NCI-H187 treated with DMSO at 0.1 percent for 48 hours (cell line): ENCODE measurements at places on chromosomes 7 and 10.

DNA sequence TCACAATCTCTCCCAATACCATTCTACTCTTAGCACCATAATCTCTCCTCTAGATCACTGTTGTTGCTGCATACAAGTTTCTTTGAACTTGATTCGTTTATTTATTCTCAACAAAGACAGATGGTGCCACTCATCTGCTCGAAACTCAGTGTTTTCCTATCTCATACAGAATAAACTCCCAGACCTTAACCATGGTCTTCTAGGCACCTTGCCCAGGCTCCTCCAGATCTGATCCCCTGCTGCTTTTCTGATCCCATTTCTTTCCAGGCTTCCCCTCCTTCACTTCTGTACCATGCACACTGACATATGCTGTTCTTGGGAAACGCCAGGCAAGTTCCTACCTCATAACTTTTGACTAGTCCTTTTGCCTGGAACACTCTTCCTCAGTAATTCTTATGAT is 645.7 kb downstream of the DNAJB9 start:
- DNase-seq, result no peak

DNA sequence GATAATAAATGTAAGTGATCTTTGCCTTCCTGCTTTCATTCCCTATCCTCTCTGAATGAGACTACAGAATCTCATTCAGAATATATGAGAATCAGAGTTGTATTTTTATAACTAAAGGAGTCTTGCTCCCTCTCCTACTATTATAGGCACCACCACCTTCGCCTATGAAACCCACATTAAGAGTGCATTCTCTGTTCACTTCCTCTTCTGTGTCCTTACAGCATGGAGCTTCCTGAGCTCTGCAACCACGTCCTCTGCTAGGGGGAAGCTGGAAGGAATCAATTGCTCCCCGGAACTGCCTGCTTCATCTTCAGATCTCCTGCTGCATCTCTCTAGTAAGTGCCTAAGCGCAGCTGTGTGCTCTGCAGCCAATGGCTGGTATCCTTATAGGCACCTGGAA is 820.7 kb downstream of the GRID1 start:
- no peak for DNase-seq

- no peak for DNase-seq
These were observed 1.1 kb upstream of the EGR2 start for GRCh38 chr10:62817121-62817765.

DNA sequence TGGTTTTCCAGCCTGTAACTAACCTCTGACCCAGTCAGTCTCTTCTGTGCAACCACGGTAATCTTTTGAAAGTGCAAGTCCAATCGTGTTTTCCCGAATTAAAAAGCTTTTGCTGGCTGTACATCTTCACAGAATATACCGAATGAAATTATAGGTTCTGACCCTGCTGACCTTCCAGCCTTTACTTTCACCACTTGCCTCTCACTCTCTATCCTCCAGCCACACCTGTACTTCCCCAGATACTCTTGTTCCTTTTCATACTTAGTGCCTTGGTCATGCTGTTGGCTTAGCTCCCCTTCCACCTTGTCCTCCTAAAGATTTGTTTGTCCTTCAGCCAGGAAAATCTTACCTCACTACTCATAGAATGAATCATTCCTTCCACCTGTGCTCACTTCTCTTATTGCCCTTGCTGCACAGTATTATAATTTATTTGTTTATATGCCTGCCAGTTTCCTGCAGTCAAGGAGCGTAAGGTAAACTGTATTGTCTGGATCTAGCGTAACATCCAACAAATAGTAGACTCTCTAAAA is 2.3 kb upstream of the PNPLA8 start:
- no peak for DNase-seq

- DNase-seq, result no peak
These were observed 556.1 kb downstream of the ATRNL1 start for GRCh38 chr10:115649217-115649616.

DNA sequence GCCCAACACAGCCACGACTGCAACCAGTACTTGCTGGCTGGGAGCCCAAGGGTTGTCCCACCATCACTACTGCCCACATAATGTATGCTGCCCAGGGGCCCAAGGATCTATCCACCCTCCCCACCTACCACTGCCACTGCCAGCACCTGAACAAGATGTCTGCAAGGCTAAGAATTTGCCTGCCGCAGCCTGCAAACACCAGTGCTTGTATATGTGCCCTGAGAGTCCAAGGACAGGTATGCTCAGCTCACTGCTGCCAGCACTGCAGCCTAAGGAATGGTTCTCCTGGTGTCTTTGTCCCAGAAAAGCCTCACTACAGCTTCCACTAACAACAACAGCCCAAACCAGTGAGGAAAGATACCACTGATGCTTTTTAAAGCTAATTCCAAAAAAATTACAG is 1174.0 kb downstream of the SORCS1 start:
- DNase-seq, result no peak

DNA sequence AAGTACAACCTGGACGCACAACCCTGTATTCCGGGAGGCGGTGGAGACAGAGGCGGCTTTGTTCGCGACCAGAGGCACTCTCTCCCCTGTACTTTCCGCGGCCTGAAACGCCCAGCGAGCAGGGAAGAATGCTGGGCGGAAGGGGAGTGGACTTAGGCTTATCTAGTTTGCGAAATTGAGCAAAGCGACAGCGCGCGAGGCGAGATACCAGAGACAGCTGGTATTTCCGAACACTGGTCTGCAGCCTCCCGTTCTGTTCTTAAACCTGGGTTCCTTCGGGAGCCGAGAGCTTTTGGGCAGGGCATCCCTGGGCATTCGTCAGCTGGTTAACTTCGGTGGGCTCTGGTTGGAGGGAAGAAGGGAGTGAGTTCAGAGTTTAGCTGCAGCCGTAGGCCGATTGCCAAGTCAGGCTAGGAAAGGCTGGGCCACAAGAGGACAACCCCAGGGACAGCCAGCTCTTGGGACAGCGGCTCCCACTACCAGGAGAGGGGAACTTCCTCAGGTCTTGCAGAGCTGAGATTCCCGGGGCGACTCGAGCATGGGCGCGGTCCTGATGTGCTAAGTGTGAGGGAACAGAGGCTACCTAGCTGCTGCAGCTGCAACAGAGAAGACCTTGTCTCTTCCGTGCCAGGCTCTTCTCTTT is 3.9 kb downstream of the HMX3 start:
- DNase-seq, result no peak

GRCh38 chr10:29830531-29831512 is 196.1 kb upstream of the SVIL start:
- DNase-seq, result no peak

DNA sequence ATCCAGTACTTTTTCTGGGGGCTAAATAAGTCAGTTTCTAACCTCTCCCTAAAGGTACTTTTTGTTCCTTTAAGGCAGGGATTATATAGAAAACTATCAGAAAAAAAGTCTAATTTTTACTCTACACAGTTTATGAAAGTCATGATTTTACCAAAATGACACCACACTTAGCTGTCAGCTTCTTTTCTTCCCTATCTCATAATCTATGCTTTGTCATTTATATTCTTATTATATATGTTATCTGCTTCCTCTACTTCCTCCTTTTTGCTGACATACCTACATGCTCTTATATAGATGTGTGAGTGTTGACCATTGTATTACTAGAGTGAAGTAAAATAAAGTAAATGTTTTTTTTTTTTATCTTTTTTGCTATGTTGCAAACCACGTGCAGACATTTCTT is 203.9 kb upstream of the CHRM2 start:
- no peak for DNase-seq

DNA sequence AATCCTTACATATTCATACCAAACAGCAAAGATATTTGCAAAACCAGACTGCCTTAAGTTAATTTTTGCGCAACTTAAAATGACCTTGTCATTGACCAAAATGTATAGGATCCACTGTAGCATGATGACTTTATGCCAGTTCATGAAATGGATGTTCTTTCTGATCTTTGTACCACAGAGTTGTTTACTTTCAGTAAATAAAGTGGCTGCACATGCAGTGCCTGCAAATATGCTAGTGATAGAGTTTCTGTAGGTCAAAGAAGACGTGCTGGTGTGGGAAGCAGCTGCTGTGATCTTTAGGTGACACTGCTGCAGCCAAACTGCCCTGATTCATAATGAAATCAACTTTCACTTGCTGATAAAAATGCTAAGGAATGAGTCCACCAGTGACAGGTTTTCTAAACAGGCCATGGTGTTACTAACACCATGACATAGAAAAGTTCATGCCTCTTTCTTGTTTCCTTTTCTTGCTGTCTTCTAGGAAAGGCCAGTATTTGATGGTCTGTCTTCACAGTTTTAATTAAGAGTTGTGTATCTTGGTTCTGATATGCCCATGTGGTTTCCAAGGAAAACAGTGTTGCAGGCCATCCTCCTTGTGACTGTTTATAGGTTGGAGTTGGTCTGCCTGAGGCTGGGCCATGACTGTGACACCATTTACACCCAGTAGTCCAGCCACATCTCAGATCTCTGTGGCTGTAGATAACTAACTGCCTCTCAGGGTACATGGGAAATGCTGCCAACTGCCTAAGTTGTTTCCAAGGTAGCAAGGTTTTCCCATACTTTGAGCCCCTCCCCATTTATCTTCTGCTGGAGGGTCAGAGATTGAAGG is 62.5 kb downstream of the INSYN2A start:
- no peak for DNase-seq
